ENCODE measurements at places on chromosomes 16 and 17.

DNA sequence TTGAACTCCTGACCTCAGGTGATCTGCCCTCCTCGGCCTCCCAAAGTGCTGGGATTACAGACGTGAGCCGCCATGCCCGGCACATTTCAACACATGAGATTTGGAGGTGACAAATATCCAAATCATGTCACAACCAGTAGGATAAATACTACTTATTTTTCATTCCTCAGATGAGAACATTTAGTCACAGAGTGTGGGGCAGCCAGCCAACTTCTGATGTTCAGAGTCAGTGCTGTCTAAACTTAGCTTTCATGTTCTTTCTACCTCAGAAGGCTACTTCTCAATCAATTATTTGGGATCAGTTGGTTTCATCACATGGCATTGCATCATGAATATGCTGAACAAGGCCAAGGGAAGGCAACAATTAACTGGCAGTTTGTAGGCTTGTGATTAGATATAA is 134.5 kb downstream of the CDH13 start:
- no peak for DNase-seq

DNA sequence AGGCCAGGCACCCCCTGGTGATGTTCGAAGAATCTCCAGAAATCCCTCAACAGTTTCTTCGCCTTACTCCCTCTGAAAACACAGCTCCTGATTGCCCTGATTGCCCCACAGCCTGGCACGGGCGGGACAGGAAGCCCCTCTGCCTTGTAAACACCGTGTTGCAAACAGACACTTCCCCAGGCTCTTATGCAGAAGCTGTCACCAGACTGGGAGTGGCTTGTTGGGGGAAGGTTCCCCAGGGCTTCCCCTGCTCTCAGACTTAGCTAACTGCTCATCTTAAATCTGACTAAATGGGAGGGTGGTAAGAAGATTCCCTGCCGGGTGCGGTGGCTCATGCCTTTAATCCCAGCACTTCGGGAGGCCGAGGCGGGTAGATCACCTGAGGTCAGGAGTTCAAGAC is 11.2 kb downstream of the PIK3R5 start:
- DNase-seq, result peak; percentile 50

DNA sequence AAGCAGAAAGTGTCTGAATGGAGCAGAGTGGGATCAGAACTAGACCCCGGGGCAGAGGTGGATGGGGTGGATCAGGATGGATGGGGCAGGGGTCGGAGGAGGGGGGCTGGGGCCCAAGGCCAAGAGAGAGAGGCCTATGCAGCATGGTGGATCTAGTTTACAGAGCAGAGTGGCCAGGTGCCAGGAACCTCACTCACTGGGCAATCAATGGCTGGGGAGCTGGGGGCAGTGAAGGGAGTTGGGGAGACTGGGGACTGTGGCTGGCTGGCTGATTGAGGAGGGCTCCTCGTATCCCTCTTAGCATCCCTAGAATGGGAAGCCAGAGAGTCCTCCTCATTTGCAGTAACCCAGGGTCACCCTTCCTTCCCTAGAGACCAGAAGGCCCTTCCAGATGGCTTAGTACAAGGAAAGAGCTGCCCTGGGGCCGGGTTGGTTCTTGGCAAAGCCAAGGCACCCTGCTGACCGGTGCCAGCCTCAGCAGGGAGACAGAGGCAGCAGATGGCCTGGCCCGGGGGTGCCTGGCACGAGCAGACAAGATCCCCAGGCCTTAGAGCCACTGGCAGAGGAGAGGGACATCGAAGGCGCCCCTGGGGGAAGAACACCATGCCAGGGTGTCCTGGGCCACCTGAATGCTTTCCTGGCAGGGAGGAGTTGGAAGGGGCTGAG is 36.8 kb downstream of the SRCIN1 start:
- DNase-seq, result no peak

DNA sequence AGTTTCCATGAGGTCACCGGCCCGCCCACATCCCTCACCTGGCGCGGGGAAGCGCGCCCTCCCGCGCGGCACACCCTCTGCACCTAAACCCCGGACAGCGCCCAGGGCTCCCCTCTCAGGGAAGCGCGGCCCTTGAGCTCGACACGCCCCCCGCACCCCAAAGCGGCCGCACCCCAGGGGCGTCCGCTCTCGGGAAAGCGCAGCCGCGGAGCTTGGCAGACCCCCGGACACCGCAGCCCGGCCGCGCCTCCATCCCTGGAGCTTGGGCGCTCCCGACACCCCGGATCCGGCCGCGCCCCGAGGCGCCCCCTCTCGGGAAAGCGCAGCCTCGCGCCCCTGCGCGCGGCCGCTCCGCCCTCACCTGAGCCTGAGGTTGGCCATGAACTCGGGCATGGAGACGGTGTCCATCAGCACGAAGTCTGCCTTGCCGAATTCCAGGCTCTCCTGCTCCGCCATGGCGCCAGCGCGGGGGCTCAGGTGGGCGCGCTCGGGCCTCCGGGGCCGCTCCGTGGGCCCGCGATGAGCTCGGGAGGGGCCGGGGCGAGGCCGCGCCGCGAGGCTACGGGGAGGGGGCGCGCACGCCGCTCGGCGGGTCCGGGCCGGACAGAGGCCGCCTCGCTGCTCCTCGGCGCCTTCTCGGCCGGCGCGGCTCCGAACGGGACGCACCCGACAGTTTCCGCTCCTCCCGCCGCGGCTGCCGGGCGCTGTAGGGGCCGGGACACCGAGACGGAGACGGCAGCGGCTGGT is at the start of gene MYO1D:
TSS of gene MYO1D (minus strand) at position 708 of the 747 bp plus-strand sequence. CDS start at position 456, 252 bp downstream.
- DNase-seq, result peak; percentile 72

- DNase-seq, result no peak
Observed at GRCh38 chr16:50269769-50270509, 3.6 kb downstream of the ADCY7 start.

- no peak for DNase-seq
Observed at GRCh38 chr17:49515196-49515770, 20.2 kb downstream of the NGFR start.

DNA sequence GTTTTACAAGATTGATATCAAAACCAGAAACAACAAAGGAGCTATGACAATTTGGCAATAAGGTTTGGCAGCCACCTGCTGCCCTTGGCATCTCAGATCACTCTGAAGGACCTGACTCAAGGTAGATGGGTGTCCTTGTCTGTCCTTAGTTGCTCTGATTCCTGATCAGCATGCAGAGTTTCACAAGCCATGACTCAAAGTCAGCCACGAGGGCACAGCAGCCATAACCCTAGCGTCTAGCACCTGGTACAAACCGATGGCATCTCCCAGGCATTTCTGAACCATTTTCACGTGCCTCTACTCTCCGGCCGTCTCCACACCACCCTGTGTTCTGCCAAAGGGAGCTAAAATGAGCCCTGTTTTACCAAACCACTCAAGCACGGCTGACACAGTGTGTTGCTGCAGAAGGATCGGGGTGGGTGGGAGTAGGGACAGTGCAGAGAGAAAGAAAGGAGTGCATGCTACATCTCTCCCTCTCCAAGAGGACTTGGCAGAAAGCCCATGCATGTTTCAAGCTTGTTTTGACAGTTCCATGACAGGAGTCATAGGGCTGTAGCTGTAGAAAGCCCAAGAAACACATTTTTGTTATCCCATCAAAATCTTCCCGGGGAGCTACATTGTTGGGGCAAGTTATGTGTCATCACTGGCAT is 297.3 kb downstream of the ABCC12 start:
- DNase-seq, result no peak

DNA sequence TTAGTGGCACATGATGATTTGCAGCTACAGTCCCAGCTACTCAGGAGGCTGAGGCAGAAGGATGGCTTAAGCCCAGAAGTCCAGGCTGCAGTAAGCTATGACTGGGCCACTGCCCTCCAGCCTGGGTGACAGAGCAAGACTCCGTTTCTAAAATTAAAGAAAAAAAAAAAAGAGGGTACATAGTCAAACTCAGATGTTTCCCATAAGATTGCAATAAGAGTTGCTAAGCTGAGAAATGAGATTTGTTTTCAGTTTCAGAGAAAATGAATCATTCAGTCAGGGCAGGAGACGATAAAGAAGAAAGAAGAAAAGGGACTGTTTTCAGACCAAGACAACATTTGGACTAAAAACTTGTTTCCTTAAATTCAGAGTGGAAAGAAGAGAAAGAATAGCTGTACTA is 30.2 kb upstream of the PHLPP2 start:
- DNase-seq, result no peak

DNA sequence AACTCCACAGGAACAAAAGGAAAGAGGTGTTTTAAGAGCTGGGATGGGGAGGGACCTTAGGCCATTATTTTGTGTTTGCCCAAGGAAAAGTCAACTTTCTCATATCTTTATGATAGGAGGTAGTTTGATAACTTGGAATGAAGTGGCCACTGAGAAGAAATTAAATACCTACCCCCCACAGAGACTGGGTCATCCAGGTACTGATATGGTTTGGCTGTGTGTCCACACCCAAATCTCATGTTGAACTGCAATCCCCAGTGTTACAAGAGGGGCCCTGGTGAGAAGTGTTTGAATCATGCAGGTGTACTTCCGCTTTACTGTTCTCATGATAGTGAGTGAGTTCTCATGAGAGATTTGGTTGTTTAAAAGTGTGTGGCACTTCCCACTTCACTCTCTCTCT is 477.9 kb upstream of the KIF2B start:
- DNase-seq, result no peak

GRCh38 chr17:19372011-19372370 is 6.3 kb upstream of the MAPK7 start:
- no peak for DNase-seq
